NCI-H345 (cell line): ENCODE measurements at places on chromosomes 1 and 21.

DNA sequence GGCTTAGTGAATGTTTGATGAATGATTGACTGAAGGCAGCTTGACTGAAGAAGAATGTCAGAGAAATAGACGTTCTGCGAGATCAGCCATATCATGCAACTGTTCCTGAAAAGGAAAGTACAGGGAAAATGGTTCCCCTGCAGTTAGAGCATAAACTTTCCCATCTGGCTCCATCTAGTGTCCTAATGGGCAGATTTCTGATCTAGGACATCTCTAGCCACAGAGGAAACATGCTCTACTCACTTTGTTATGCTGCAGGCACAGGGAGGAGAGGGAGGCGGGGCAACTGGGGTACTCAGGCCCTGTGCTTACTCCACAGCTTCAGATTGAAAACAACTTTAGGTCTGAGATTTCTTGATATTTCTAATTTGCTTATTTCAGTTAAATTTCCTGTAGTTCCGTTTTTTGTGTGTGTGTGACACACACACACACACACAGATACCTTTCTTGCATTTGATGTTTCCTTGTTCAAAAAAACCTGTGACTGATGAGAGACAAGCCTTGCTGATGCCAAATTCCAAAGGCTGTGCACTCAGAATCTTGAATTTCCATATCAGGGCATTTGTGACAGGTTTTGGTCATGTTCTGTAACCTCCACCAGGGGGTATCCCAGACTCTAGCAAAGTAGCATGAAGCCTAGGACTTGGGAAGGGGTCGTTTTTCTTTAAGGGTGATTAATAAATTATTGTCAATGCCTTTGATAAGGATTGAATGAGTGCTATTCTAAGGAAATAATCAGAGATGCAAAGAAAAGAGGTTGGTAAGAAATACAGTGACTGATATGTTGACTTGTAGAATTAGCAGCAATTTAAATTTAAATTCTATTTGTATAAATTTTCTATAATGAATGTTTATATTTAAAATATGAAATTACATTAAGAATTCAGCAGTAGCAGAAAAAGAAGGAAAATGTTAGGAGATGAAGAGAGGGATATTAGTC lies 139.7 kb upstream of the BEND5 start:
- peak; percentile 45 for DNase-seq

- no peak for DNase-seq
These were observed at the start of gene GSTM1 for GRCh38 chr1:109687641-109688499. Gene GSTM1 (plus strand): TSS chr1:109687817. CDS start chr1:109687874, 57 bp downstream.

DNA sequence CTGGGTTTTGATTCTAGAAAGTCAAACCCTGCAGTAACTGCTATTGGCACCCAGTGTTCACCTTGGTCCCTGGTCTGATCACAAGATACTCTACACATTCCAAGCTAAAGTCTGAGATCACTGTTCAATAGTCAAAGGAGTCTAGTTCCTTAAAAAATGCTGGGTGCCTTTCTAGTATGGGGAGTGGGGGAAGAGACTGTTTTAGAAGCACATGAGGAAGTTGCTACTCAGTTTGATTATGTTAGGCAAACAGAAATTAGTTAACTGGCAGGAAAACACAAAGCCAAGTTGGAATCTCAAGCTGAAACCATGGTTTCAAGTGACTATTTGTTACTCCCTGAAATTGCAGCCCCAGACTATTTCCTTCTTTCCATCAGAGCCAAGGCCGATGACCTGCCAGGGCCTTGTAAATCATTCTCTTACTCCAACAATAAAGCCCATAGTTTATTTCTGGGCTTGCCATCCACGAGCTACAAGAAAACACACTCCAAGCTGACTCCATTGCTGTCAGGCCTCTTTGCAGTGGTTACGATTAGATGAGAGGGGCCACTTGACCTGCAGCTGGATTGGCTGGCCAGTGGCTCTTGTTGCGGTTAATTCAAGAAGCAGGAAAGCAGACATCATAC lies 21.1 kb upstream of the VTCN1 start:
- DNase-seq: no peak

DNA sequence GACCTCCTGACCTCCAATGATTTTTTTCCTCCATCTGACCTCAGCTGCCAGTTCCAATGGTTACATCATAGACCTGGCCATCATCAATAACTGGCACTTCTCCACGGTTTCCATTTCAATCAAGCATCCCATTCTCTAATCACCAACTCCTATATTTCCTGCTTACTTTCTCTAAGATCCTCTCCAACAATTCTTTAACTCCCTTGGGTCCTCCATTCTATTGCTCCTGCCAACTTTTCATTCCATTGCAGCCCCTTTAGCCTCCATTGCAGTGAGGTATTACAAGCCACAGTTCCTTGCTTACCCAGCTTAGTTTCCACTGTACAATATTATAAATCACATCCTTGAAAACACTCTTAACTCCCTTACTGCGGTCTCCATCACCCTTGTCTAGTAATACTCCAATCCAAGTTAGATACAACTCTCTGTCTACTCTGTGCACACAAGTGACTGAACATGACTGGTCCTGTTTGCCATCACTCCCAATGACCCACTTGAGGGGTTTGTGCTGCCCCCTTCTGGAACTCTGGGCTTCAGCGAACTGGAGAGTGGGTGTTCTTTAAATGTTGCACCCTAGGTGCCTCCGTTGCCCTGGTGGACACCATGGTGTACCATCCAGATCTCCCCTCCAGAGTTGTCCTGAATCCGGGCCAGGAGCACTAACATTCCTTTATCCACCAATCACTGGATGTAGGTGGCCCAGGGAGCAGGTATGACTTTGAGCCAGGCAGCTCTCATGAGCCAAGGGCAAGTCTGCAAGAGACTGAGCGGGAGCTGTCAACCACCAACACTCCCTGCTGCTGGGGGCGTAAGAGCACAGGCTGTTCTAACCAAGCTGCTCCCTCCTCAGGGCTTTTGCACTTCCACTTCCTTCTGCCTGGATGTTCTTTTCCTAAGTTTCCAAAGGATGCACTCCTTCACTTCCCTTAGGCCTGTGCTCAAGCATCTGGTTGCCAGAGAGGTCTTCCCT lies 3.7 kb upstream of the FNDC7 start:
- no peak for DNase-seq

DNA sequence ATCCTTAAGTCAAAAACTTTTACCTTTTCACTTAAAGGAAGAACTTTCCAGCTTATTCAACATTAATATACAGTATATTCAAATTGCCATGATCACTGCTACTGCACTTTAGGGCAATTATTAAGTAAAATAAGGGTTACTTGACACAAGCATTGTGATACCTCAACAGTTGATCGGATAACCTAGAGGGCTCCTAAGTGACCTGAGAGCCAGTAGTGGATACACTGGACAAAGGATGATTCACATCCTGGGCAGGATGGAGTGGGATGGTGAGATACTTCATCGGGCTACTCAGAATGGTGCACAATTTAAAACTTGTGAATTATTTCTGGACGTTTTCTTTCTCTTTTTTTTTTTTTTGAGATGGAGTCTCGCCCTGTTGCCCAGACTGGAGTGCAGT lies 54.5 kb upstream of the PPM1J start:
- no peak for DNase-seq

DNA sequence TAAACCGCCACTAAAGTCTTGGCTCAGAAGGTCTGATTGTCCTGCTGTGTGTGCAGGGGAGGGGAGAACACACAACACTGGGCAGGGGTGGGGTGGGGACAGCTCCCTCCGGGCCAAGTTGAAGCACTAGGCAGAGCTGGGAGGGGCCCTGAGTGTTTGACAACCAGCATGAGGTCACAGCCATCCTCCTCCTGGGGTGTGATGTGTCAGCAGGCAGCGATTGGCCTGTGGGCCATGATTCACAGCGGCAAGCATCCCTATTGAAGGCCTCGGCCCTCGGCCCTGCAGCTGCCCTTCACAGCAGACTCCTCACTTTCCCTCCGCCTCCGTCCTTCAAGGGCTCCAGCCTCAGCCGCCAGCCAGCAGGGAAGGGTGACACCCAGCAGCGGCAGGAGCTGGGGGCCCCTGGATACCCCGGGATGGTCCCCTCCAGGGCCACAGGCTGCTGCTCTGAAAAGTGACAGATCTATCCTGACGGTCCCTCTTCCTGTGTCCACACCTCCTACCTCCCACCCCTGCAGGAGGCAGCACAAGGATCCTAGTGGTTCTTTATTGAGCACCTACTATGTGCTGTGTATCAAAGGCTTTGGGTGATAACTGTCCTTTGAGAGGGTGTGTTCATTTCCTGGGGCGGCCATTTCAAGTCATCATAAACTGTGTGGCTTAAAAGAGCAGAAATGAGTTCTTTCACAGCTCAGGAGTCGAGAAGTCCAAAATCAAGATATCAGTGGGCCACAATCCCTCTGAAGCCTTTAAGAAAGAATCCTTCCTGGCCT lies 66.0 kb upstream of the SLC25A33 start:
- peak; percentile 94 for DNase-seq

- DNase-seq: no peak
These were observed 21.2 kb downstream of the PCAT6 start for GRCh38 chr1:202831906-202832305.

- DNase-seq: no peak
These were observed 25.6 kb upstream of the ZNF436 start for GRCh38 chr1:23395154-23395724.

DNA sequence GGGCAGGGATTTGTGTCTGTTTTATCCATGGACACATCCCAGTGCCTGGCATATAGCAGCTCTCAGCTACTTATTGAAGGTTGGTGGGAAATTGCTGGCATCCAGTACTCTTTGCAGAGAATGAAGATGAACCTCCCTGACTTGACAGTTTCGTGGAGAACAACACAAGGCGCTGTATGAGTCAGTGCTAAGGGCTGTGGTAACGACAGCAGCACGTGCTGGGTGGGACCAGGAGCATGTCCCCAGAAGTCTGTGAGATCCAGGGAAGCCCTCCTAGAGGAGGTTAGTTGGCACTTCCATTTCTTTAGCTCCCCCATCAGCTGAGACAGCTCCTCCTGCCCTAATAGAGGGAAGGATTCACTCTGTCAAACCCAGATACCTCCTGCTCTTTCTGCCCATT lies 25.9 kb upstream of the IL19 start:
- DNase-seq: no peak

- no peak for DNase-seq
These were observed 287.3 kb downstream of the PTPRU start for GRCh38 chr1:29523576-29523975.

DNA sequence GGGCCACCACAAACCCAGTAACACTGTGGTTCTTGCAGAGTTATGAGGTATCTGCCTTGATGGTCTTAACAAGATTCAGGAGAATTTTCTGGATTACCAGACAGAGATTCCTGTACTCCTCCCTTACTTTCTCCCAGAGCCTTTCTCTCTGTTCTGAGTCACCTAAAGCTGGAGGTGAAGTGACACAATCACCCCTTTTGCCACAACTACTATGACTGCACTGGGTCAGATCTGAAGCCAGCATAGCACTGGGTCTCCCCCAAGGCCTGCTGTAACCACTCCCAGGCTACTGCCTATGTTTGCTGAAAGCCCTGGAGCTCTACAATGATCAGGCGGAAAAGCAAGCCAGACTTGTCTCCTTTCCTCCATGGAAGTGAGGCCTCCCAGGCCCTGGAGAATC lies 156.7 kb upstream of the NEGR1 start:
- DNase-seq: no peak
